ENCODE measurements at places on chromosomes 2 and 18.

- DNase-seq: no peak
Measured at GRCh38 chr2:172038121-172038520, 38.4 kb downstream of the METAP1D start.

DNA sequence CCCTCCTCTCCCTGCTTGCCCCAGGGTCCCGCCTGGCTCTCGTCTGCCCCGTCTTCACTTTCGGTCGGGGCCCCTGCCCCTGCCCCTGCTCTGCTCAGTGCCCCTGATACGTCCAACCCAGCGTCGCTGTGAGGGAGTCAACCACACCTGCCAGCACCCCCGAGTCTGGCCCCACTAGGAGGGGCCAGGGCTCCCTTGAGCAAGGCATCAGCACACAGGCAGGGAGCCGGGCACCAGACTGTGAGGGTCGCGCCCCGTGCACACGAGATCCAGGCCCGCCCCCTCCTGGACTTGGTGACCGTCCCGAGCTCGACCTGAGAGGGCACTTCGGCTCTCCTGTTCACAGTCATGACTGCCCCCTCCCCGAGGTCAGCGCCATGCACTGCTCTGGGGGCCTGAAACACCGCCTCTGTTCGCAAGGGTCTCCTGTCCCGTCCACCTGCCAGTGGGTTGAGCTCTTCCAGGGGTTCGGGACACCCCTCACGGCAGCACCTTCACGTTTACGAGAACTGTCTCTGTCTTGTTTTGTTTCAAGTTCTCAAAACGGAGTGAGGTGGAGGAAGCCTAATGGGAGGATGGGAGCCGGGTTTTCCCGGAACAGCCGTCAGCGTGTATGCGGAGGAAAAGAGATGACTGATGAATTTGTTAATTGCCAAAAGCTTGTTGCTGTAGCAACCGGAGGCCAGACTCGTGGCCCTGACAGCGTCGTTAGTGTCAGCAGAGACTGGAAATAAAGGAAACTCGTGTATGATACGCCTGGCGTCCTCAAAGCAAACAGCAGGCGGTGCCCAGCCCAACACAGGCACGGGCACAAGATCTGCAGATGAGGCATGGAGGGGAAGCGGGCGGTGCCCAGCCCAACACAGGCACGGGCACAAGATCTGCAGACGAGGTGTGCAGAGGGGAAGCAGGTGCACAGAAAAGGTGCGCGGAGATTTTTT, 48.2 kb upstream of the KCNG2 start:
- DNase-seq: no peak

- DNase-seq: no peak
Measured at GRCh38 chr18:48109961-48110493, 179.6 kb upstream of the SMAD2 start.

DNA sequence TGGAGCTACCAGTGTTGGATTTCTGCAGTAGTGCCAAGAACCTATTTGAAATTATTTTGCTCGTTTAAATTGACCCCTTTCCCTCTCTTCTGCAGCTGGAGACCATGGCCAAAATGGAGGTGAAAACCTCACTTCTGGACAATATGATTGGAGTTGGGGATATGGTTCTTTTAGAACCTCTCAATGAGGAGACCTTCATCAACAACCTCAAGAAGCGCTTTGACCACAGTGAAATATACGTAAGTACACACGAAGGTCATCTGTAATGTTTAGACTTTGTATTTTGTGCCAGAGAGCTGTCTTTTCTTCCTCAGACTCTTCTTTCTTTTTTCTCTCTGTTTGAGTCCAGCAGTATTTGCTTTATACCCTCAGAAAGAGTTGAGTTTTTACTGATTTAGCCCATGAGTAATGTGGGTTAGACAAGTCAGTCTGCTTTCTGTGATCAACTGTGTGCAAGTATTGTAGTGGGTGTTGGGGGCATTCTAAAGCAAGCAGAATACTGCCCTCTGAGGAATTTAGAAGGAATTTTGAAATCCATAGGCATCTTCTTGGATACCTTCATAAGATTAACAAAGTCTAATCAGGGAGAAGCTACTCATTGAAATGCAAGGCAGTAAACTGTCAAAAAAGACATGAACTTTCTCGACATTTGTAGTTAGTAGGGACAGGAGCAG, 31.7 kb downstream of the MYO1B start:
- DNase-seq: no peak

- DNase-seq: no peak
Measured at GRCh38 chr18:49974079-49974478, 160.7 kb upstream of the ACAA2 start.

DNA sequence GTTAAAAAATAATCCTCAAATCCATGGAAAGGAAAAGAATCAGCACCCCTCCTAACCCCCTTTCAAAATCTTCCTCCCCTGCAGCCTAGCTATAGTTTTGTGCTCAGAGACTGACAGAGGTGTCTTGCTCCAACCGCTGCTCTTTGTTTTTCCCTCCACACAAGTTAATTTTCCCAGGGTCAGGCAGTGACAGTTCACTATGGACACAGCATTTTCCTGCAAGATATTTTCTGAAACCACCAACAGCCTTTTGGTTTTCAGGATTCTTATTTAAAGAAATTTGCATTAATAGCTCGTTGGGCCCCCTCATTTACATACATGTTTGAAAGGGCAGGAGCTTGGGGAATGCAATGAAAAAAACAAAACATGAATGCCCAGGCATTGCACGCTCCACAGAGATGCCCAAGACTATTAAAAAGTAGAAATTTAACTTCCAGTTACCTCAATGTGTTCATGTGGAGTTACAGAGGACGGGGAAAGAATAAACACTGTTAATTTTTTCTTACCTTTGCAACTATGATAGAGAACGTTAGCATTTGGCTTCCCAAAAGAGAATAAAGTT, 71.4 kb upstream of the CXCR4 start:
- DNase-seq: no peak

- no peak for DNase-seq
Measured at GRCh38 chr2:237222601-237223041, 136.9 kb downstream of the COPS8 start.

DNA sequence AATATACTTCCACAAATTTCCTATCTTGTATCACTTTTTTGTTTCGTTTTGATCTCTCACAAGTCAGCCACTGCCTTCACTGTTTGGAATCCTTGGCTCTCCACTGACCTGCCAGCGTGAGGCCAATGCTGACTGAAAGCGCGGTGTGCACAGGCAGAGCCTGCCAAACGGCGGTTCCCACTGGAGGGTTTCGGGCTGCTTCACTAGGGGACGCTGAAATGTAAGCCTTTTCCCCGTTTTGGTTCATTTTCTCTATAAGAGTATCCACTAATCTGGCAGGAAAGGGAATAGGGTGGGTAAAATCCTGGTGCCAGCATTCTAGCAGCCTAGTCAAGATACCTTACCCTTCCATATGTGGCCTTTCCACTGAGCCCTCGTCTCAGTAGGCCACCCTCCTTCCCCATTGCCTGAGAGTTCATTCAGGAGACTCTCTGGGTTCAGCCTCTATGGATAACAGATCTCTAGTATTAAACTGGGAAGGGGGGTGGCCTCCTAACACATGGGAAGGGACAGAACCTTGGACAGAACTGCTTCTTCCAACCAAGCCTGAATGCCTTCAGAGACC, 91.5 kb downstream of the DYM start:
- DNase-seq: no peak

DNA sequence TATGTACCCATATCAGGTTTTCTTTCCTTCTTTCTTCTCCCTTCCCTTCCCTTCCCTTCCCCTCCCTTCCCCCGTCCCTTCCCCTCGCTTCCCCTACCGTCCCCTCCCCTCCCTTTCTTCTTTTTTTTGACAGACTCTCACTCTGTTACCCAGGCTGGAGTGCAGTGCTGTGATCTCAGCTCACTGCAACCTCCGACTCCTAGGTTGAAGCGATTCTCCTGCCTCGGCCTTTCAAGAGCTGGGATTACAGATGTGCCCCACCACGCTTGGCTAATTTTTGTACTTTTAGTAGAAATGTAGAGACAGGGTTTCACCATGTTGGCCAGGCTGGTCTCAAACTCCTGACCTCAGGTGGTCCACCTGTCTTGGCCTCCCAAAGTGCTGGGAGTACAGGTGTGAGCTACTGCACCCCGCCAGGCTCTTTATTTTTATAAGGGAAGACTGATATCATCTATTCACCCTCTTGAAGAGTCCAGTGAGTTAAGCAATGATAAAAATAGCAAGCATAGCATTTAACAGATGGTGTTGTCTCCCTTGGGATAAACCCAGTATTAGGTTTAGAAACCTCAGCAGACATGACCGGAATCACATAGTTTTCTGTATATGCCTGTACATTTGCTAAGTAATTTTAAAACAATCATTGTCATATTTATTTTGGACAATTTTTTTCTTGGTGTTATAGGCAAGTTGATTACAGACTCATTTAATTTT, 888.4 kb downstream of the TRIB2 start:
- DNase-seq: no peak

GRCh38 chr2:196233805-196234475, 62.6 kb upstream of the STK17B start:
- DNase-seq: no peak

DNA sequence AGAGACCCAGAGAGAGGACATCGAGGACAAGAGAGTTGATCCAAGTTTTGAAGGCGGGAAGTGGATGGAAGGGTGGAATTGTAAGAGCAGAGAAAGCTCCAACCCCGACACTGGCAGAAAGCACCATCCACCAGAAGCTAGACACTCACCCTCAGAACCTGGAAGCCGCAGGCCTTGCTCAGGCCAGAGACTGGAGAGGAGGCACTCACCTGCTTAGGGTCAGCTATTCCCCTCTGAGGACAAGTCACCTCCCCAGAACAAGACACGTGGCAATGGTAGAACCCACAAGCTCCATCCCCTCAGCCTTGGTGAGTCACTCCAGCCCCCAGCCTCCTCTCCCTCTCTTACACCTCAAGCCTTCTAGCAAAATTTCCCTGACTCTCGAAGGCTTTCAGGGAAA, 64.9 kb downstream of the STEAP3 start:
- no peak for DNase-seq

DNA sequence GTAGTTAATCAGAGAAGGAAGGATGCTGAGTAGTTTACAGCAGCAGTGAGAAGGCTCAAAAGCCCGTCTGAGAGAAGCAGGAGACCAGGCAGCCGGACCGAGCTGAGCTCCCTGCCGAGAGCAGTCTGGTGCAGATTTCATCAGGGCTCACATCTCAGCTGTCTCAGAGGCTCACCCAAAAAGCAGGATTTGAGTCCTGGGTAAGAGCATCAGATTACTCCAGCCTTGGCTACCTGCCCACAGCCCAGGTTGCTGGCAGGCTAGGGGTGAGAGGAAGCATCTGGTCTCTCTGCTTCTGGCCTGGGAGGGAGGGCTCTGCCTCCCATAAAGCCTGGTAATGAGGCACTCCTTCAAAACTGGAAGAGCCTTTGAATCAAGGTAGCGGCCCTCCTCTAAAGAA, 140.5 kb downstream of the ST6GAL2 start:
- DNase-seq: no peak

DNA sequence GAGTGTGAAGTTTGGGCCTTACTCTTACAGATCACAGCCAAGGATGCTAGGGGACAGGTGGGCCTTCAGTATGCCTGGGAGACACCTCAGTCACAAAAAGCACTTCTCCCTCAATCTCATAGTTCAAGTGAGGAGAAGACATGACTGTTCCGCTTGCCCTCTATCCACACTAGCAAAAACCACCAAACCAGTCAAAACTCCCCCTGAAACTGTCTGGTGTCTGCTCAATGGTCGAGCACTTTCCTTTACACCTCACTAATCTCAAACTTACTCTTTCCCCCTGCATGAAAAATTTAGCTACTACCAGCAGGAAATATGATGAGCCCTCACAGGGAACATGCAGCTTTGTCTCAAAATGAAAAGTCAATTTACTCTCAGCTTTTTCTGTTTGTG, 232.2 kb downstream of the TRIB2 start:
- DNase-seq: no peak

GRCh38 chr2:25302758-25303375, 38.9 kb downstream of the DNMT3A start:
- DNase-seq: no peak

DNA sequence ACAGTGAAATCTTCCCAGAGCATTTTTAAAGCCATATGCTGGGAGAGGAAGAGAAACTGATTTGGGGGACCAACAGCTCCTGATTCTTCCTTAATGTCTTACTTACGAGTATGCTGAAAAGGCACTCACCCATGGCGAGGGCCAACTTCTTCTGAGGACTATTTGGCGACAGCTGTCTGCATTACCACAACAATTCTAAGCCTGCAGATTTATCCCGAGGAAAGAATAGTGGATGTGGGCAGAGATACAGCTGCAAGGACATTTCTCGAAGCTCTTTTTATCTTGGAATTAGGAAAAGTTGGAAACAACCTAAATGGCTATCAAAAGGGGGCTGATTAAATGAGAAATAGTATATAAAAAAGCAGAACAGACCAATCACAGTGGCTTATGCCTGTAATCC, 40.3 kb upstream of the FHL2 start:
- no peak for DNase-seq

- DNase-seq: no peak
Measured at GRCh38 chr2:236055471-236055870, 112.7 kb downstream of the GBX2 start.

DNA sequence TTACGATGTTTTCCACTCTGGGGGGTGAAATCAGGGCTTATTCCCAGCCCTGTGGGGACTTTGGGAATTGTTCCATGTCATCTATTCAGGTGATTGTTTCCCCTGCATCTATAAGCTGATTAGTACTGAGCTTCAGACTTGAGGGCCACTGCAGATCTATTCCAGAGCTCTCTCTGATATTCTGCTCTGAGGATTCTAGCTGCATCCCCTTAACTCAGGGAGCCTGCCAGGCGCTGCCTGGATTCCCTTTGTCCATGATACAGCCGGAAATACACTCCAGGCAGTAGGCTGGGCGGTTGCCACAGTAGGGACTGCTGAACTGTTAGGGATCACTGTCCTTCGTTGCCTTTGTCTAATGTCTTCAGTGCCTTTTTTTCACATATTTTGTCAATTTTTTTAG, 31.3 kb downstream of the PTRHD1 start:
- DNase-seq: no peak

DNA sequence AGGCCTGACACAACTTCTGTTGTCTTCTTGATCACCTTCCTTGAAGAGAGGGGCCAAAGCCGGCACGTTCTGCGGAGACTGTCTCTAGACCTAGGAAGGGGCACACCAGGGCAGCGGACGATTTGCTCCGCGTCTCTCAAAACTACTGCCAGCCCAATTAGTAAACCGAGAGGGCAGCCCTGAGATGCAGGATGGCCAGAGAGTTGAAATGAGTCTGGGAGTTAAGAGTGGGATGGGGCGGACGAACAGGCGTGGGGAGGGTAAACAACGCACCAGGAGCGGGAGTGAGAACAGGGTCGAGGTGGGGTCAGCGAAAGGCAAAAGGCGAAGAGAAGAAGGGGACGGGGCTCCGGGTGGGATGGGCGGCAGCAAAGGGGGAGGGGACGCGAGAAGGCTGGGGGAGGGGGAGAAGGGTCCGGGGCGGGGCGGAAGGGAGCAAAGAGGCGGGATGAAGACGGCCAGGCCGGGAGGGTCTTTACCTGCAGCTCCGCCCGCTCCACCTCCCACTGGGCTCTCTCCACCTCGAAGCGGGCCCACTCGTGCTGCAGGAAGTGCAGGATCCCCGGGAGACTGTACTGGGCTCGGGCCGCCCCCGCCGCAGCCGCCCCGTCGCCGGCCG, 476 bp downstream of the STRN start:
- DNase-seq: no peak

Measured in epithelial cell of prostate (primary cell).